ENCODE measurements at places on chromosomes 5 and 9.

- DNase-seq: no peak
Observed at GRCh38 chr9:130191749-130192120, 19.5 kb downstream of the NCS1 start.

- no peak for DNase-seq
Observed at GRCh38 chr9:95595721-95596295, 79.0 kb upstream of the PTCH1 start.

GRCh38 chr5:2256691-2257280 is 374.1 kb upstream of the IRX4 start:
- no peak for DNase-seq

GRCh38 chr5:13957032-13957645 is 12.7 kb upstream of the DNAH5 start:
- no peak for DNase-seq

DNA sequence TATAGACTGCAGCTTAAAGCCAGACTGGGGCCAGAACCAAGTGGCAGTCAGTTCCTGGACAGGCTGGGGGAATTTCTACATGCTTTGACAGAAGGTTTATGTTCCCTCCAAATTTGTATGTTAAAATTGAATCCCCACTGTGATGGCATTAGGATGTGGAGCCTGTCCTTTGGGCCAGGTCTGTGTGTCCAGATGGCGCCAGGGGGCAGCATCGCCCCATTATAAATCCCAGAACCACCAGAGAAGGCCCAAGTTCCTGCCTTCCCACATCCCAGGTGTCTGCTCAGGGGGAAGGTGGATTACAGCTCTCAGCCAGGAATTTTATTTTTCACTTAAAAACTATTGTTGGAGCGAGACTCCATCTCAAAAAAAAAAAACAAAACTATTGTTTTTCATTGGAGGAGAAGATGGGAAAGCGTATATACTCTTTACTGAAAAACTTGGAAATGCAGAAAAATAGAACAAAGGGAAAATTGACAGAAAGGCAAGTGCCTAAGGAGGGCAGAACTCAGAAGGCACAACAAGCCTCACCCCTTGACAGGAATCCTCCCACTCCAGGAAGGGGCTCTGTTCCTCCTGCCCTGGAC is 5.0 kb downstream of the IL3 start:
- DNase-seq: peak; percentile 25

- DNase-seq: peak; percentile 23
Observed at GRCh38 chr5:171207256-171207847, 101.7 kb upstream of the TLX3 start.

GRCh38 chr9:21967169-21967568 is 27.0 kb downstream of the CDKN2A start:
- no peak for DNase-seq

DNA sequence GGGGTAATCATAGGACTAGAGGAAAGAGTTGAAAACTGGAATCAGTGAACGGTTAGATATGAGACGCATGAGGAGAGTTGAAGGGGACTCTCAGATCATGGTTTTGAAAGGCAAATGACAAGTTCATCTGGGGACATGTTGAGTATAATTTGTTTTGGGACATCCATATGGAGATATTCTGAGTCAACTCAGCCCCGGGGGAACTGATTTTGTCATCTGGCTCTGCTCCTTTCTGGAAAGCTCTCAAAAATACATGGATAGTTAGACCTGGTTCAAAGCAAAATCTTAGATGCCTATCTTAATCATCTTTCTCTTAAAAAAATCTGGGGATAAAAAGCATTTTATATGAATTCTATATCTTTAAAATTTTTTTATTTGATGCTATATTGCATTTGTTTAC is 161.2 kb downstream of the SNX18 start:
- DNase-seq: no peak

DNA sequence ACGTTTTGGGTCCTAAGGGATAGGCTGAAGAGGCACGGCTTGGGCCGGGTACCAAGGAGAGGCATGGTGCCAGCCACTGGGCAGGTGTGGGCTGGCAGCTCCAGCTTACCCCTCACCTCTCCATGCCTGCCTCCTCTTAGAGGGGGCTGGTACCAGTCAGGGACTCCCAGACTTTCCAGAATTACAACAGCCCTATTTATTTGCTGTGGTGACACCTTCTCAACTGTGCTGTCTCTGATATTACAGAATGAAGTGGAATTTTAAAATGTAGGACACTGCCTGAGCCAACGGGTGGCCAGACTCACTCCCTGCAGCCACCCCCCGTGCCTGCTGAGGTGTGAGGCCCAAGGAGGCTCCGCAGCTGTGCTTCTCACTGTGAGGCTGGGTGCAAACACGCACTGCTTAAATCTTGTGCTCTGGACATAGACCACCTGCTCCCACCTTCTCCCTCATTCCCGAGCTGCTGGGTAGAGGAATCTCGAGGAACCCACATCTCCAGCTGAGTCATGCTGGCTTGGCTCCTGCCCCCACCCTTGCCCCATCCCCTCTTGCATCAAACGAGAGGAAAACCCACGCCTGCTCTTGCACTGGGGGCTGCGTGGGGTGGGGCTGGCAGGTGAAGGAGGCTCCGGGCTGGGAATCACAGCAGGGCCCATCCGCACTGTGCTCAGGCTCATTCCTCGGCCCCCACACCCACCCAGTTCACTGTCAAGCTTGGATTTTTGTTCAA is 47.9 kb downstream of the PRRT1B start:
- DNase-seq: no peak

GRCh38 chr5:134383980-134384697 is 12.8 kb downstream of the UBE2B start:
- DNase-seq: no peak

- no peak for DNase-seq
Observed at GRCh38 chr9:123445981-123446610, 90.1 kb downstream of the CRB2 start.

DNA sequence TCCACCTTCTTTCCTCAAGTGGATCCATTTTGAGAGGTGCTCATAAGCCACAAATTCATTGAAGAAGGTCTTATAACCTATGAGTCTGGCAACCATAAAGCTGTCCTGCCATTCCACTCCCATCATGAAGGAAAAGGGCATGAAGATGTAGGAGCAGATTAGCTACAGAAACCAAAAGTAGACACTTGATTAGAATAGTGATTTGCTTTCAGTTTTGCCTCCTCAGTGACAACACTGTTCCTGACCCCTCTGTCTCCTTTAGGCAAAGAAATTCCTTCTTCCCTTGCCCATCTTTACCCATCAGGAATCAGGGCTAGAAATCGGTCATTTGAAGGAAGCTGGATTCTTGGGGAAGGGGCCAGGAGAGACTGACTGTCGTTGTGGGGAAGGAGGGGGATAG is 55.2 kb downstream of the SLC28A3 start:
- DNase-seq: no peak

- DNase-seq: no peak
Observed at GRCh38 chr5:83069096-83069799, 7.9 kb downstream of the TMEM167A start.

GRCh38 chr5:132090107-132090506 is 16.5 kb downstream of the CSF2 start:
- no peak for DNase-seq

Measured in T-helper 2 cell (primary cell).